HuH-7 (cell line): ENCODE measurements at places on chromosomes 6 and 20.

GRCh38 chr20:5662769-5663168, 87.4 kb upstream of the SHLD1 start:
- no peak for DNase-seq

DNA sequence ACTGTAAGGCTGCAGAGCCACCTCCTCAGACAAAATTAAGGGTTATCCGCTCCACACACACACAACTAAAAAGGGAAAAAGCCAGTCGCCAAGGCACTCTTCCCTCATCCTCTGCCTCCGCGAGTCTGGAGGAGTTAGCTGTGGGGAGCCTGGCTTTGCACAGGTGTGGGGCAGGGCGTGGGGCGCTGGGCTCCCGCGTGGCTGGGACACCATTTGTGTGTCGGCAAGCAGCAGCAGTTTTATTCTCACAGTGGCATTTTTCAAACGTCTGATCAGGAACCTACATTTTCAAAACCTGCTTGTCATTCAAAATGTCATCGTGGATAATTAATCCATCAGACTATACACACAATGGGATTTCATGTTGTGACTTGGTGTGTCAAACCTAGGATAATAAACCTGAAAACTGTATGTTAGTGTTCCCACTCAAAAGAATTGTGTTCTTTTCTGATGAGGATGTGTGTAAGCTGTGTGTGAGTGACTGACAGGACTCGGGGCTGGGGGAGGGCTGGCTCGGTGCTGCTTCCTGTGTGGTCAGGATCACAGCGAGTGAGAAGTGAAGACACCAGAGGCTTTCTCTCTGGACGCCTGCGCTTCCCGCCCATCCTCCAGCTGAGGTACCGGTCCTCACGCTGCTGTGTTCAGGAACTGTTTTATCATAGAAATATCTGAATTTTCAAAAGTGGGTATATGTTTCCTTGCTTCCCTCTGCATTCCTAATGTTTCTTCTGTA, 83.1 kb downstream of the IRF4 start:
- DNase-seq: no peak

DNA sequence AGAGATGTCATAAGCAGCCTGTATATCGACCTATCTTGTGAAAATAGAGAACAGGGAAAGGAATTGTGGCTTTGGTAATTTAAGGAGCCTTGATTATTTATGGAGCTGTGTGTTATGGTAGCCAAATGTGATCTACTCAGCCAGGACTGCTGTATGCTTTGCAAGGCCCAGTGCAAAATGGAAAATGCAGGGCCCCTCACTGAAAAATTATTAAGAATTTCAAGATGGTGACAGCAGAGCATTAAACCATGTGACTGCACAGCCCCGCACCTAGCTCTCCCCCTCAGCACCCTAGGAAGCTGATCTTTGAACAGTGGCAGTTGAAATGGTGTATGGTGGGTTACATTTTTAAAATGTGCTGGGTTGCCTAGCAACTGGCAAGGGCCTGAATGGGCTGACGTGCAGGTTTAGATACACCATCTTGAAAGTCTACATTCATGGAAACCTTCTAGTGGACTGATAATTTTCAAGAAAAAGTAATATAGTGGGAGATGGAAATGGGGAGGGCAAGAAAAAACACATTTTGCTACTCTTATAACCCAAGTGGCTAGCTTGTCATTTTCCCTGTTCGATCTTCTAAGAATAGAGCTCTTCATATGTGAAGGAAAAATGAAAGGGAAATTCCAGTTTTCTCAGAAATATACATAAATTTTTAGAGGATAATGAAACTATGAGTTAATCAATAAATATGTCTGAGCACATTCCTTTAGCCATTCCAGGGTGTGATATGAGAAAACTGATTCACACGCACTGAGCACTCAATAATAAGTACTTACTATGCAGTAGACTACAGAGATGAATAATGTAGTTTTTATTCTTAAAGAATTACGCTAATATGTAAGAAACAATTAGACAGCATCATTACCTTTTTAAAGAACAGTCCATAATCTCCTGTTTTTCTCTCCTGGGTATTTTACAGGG, 208.0 kb downstream of the ARHGAP18 start:
- no peak for DNase-seq

- DNase-seq: no peak
Observed at GRCh38 chr6:46645265-46645664, 7.4 kb downstream of the CYP39A1 start.

GRCh38 chr6:34201455-34202107, 35.1 kb upstream of the HMGA1 start:
- DNase-seq: no peak

GRCh38 chr6:134535831-134536230, 217.9 kb upstream of the SGK1 start:
- DNase-seq: no peak

- DNase-seq: no peak
Observed at GRCh38 chr6:137283940-137284810, 65.0 kb upstream of the IFNGR1 start.

DNA sequence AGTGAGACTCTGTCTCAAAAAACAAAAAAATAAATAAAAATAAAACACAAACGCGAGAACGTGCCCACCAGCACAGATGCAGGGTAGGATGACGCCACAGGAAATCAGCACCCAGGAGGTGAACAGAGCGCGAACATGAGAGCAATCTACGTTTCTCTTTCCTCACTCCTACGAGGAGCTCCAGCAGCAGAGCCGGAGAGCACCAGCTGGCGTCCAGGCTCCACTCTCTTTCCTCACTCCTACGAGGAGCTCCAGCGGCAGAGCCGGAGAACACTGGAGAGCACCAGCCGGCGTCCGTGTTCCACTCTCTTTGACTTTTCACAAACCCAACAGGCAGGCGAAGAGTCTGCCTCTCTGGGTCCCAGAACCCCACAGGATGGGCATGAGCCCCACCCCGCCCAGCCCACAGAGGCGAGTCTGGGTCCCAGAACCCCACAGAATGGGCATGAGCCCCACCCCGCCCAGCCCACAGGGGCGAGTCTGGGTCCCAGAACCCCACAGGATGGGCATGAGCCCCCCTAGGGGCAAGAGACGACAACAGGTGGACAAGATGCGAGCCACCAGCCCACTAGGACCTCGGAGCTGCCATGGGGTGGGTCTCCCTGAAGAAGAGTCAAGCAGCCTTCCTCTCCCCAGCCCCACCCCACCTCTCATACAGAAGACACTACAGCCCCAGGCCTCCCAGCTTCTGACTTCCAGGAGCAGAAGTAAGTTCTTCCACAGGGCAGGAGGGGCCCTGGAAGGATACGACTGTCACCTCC, 20.2 kb downstream of the ZBTB46 start:
- DNase-seq: no peak

DNA sequence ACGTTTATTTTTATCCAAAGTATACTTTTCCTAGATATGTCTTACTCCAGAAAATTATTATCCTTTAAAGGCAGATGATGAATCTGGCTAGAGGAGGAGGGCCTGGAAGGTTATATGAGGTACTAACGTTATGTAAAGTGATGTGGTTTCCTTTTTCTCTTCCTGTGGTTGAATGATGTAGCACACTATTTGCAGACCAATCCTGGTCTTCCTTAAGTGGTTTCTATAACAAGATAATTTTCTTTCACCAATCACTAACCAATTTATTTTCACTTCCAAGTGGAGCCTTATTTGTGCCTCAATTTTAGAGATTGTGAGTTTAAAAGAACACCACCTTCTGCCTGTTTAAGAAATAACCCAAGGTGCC, 154.6 kb upstream of the SOX4 start:
- DNase-seq: no peak

GRCh38 chr6:39137245-39137644, 22.3 kb upstream of the SAYSD1 start:
- DNase-seq: peak; percentile 20

DNA sequence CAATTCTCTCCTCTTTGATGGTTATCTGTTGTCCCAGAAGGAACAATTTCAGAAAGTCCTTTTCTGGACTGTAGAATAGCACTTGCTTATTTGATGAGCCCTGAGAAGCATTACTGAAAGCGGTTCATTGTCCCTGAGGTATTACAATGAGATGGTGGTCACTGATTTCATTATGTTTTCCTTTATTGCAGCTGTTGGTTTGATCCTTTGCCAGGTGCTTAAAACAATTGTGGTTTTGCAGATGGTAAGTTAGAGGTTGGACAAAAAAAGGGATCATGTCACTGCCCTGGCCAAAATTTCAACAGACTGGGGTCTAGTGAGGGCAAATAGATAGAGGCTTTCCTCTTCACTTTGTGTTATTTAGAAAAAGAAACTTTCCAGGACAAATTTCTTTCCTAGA, 61.9 kb downstream of the ESR1 start:
- no peak for DNase-seq

DNA sequence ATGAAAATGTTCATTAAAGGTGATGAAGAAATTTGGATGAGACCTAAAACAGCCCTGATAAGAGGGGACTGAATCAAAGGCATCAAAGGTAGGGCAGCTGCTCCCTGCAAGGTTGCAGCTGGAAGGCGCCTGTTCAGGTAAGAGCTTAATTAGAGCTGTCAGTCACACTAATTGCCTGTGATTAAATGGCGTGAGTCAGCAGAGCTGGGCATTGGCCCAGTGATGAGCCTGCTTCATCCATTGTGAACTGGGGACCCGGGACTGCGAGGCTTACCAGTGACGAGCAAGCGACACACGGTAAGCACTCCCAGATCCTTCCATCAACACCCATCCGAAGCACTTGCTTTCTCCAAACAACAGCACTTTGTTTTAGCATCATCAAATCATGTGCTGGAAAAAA, 621.5 kb upstream of the CDH4 start:
- DNase-seq: no peak

- DNase-seq: no peak
Observed at GRCh38 chr20:64136004-64136710, 28.1 kb upstream of the MYT1 start.

DNA sequence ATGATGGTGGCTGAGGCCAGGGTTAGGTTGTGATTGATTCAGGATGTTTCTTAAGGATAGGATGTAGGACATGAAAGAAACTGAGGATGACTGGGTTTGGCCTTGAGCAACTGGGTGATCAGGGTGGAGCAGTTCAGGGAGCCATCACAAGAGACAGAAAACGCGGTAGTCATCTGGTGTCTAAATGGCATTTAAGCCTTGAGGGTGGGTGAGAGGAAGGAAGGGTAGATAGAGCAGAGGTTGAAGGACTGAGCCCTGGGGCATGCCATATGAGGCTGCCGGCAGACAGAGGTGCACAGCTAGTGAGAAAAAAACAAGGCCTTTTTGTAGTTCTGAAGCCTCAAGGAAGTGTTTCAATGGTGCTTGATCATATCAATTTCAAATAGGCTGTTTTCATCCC, 1.9 kb downstream of the POU5F1 start:
- no peak for DNase-seq

DNA sequence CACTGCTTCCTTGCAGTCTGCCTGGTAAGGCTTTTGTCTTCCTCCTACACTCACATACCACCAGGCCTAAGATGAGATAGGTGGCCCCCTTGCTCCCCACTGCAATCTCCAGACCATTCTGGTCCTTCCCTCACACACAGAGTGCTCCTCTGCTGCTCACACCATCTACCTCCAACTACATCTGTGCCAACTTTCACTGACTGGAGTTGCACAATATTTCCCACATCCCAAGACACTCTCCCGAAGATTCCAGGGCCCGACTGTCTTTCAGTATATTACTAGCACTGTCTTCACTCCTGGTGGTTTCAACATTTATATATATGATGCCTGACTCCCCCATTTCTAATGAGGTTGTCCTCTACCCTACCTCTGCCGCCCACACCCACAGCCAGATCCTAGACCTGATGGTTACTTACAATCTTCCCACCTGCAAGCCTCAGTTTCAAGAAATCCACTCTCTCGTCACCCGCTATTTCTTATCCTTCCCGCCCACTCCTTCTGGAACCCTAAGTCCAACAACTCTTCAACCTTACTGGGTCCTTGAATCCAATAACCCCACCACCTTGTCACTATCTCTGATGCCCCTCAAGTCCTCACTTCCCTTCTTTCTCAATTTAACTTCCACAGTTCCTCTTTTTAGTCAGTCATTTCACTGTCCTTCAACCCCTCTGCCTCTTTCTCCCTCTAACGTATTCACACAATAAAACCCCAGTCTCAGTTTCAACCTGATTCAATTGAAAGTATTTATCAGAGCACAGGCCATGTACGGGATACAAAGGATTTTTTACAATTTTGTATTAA, 21.6 kb downstream of the RALGAPA2 start:
- no peak for DNase-seq

DNA sequence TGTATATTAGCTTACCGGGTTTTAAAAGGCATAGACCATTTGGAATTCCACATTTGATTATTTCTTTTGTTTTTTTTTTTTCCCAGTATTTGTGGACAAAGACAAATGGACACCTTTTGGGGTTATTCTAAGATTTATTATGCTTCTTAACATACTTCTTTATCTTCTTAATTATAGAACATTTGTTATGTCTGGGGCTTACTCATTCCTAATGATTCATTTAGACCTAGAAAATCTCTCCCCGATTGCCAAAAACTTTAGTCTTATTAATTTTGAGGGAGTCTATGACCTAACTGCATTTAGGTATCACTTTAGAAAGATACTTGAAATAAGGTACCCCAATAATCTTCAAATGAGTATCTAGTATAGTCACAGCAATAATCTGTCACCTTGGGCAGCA, 170.7 kb upstream of the PREP start:
- no peak for DNase-seq

GRCh38 chr6:75397171-75397570, 96.4 kb downstream of the FILIP1 start:
- DNase-seq: no peak

DNA sequence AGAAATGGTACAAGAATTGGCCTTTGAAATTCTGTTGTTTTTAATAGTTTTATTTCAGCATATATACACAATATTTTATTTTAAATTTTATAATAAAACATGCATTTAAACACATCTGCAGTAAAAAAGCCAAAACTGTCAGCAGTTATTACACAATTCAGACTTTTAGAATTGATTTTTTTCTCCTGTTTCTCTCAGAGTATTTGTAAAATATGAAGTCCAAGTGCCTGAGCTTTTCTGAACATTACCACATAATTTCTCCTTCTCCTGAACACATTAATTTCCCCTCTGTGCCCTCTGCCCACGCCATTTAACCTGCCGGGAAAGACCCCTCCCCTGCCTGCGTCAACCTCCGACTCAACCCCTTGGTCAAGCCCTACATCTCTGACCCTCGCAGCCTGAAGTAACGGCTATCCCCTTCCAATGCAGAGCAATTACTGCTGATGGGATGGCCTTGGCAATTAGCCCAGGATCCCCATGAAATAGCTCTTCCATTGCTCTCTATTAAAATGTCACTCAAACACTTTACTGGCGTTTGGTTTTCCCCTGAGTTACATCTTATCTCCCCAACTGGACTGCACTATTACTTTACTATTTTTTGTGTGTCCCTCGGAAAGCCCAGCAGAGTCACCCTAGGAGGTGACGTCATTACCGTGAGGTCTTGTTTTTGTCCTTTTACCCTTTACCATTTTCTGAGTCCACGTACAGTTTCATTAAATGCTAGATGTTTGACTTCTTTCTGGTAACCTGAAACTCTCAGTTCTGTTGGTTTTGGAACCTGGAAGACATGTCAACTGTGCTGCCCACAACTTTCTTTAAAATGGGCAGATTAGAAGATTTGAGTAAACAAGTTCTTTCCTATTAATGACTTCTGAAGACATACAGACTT, 146.7 kb upstream of the TAB2 start:
- peak; percentile 37 for DNase-seq

GRCh38 chr6:43636308-43636659, 644 bp downstream of the MAD2L1BP start:
- no peak for DNase-seq
